ENCODE measurements at places on chromosomes 4 and X. TPM values are rescaled to one million over a fixed set of nuclear protein-coding genes. Genes with fewer than 3 reads are reported as not detected.

GABRE gene
- total RNA-seq: not detected

IQCM gene
- not detected for total RNA-seq

DNA sequence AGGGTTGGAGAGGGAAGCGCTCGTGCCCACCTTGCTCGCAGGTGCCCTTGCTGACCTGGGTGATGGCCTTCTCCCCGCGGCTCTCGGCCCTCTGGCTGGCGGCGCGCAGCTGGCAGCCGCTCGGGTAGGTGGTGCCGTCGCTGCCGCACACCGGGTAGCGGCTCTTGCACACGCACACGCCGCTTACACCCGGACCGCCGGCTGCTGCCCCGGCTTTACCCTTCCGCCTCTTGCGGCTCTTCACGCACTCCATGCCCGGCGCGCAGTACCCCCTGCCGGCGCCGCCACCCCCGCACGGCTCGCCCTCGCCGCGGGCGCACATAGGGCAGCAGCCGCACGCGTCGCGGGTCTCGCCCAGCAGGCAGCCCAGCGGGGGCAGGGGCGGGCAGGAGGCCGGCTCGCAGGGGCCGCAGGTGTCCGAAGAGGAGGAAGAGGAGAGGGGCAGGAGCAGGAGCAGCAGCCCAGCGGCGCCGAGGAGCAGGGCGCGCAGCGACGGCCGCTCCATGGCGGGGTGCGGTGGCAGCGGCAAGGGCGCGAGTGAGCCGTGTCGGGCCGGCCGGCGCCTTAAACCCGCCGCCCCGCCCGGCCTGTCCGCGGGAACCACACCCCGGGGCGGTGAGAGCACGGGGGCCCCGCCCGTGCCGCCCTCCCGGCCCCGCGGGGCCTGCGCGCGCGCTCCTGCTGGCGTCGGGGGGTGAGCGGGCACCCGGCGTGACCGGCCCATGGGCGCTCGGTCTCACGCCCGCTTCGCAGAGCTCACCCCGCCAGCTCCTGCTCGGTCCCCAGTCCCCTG lies at the start of gene IGFBP7:
TSS of gene IGFBP7 (minus strand) at position 539 of the 793 bp plus-strand sequence. CDS start at position 505, 34 bp downstream.
- DNase-seq: peak; percentile 71

GRCh38 chrX:144275367-144275766 lies 391.5 kb downstream of the UBE2NL start:
- no peak for DNase-seq

GPR173 gene
- total RNA-seq: not detected

- no peak for DNase-seq
Measured at GRCh38 chr4:134540588-134540987, 339.0 kb upstream of the PABPC4L start.

- DNase-seq: no peak
Measured at GRCh38 chr4:110292994-110293744, 94.8 kb upstream of the ELOVL6 start.

- no peak for DNase-seq
Measured at GRCh38 chr4:159401226-159401712, 298.4 kb downstream of the RAPGEF2 start.

MCTS1 gene
- 47.8 TPM for total RNA-seq

DNA sequence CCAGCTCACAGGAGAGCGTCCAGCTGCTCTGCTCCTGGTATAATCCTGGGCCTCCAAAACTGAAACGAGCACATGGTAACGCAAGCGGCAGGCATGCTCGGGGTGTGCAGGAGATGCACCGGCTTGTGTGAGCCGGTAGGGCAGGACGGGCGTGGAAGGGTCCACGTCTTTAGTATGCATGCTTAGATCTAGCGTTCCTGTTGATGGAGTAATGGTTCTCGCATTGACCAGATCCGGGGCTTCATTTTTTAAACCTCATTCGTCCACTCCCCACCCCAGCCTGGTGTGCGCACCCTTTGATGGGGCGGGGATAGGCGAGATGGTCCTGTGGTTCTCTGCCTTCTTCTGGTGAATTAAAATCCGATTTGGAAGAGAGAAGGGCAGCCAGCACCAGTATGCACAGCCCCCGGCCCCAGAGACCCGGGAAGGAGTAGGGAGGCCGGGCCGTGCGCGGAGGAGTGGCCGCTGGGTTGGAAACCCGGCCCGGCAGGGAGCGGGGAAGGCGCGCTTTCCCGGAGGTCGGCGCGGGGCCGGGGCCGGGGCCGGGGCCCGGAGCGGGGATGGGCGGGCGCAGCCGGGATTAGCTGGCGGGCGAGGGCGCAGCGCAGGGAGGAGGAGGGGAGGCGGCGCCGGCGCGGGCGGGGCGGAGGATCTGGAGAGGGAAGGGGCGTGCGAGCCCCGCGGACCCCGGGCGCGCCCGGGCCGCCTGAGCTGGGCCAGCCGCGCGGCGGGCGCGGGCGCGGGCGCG lies 39.9 kb downstream of the FAM149A start:
- no peak for DNase-seq

DNA sequence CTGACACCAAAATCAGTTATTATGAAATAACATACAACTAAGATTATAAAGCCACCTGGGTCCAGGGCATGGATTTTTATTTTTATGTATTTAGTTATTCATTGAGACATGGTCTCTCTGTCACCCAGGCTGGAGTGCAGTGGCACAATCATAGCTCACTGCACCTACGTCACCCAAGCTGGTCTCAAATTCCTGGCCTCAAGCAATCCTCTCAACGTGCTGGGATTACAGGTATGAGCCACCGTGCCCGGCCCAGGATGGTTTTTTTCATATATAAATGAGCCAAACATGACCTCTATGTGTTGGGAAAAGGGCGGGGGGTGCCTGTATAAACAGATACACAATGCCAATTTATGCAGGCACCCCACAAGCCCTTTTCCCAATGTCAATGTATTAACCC lies 24.6 kb downstream of the ZNF630 start:
- no peak for DNase-seq

DNA sequence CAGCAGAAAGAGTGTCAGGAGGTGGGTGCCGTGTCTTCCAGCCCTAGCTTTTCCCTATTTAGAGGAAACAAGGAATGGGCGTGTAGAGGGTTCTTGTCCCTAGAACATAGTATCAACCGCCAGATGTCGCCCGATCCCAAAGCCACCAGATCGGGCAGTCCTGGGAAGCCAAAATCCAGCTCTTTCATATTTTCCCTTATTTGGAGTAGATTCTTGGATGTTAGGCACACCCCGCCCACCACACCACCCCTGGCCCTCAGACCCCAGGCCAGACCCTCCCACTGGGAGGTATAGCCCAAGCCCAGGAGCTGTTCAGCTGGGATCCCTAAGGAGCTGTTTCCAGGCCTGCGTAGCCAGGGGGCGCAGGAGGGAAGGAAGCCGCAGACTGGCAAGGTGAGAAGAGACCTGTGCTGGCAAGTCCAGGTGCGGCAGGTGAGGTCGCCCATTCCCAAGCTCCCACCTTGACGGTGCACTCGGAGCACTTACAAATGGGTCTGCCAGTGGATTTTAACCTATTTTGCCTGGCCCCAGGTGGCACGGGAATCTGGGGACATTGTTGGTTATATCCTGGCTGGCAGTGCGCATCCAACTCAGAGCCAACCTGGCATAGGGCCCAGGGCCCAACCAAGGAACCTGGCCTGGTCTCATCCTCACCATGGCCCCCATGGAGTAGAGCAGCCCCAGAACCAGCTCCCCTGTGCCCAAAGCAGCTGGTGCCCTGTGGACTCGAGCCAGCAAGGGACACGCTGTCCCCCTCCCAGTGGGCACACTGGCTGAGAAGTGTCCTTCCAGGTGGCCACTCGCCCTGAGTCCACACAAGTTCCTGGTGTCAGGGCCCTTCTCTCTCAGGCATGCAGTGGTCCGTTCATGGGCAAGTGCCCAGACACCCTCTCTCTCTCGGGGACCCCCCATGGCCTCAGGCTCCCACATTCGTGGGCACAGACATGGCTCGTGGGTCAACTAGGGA lies 811 bp downstream of the FLNA start:
- no peak for DNase-seq

PPARGC1A gene
- total RNA-seq: not detected

DNA sequence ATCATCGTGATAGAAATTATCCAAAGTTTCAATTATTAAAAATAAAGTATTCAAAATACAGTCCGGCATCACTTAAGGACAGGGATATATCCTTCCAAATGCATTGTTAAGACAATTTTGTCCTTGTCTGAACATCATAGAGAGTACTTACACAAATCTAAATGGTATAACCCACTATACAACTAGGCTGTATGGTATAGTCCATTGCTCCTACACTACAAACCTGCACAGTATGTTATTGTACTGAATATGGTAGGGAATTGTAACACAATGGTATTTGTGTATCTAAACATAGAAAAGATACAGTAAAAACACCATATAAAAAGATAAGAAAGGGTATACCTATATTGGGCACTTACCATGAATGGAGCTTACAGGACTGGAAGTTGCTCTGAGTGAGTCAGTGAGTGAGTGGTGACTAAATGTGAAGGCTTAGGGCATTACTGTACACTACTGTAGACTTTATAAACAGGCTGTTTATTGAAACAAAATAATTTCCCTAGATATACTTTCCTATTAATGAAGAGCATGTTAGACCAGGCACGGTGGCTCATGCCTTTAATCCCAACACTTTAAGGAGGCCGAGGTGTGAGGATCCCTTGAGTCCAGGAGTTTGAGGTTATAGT lies 44.8 kb upstream of the PTPN13 start:
- DNase-seq: no peak

GRCh38 chr4:3124070-3124767 lies 49.7 kb downstream of the HTT start:
- DNase-seq: no peak

PSAPL1 gene
- total RNA-seq: not detected

TRPC3 gene
- total RNA-seq: 0.73 TPM

- no peak for DNase-seq
Measured at GRCh38 chrX:68499543-68500504, 973 bp downstream of the YIPF6 start.

DNA sequence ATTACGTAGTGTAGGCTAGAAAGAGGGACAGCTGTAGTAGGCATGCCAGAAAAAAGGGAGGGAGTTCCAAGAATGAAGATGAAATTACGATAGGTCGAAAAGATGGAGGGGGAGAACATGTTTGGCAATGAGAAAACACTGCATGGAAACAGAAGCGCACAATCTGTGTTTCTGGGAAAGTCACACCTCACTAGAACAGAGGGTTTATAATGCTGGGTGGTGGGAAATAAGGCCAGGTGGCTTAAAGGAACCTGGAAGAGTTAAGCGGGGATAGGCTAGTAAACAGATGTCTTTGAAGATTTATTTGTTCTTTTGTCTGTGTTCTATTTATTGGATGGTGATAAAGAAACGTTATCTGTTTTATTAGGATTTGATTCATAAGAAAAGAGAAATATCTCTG lies 29.1 kb downstream of the TRAPPC11 start:
- no peak for DNase-seq

GAGE12F gene
- total RNA-seq: not detected

DNA sequence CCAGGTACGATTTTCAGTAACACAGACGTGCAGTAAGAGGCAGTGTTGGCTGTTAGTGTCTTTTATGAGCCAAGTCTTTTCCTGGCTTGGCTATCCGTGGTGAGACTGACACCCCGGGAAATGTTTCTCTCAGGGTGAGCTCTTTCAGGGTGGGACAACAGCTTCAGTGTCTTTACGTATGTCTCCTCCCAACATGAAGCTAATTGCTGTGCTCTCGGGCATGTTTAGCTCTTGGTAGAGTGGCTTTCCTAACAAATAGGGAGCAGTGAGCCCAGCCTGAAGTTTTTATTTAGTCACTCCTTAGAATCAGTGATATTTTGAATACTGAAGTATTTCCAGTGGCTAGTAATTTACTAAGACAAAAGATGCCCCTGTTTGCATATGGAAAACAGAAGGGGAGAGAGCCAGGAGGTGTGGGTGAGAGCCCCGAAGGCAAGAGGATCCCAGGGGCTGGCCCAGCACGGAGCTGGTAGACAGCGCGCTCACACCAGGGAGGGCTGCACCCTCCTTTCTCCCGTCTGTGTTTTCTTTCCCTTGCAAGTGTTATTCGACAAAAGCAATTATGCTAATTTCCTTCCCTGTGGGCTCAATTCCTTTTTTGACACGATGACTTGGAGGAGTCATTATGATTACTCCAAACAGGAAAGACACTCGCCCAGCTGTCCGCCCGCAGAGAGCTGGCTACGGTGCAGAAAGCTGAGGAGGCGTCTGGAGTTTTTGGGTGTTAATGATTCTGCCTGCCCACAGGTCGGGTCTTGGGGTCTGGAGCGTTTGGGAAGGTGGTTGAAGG lies 47.7 kb downstream of the PDGFRA start:
- DNase-seq: no peak

COX7B2 gene
- total RNA-seq: not detected

EMCN gene
- total RNA-seq: not detected
